Cerebellum (tissue), 4 donors: ENCODE measurements at places on chromosomes 3 and 15.
A peak's percentile ranks its signal among the peaks of the same experiment; 100 is the strongest.

DNA sequence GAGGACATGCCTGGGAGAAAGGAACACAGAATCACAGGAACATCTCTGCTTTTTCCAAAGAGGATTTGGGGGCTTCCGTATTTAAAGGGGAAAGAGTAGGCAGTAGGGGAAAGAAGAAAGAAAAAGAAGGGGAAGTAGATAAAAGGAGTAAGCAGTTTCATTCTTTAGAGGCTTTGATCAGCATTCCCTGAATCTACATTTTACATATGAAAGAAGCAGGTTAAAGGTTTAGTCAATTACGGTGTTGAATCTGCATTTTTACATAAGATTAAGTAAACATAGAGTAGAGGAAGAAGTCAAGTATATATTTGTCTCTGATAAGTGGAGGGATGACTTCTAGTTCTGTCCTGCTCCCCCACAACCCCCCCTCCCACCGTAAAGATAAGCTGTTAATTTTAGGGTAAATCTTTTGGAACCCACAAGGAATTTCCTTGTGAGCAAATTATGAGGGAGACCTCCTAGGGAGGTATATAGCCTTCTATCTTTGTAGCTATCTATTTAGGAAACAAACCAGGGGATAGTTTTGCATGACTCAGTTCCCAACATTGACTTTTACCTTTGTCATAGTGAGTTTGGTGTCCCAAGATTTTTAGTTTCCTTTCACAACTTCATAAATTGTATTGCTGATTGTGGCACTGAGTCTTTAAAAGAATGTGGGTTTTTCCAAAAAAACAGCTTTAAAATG lies 8.7 kb upstream of the P2RY12 start:
- no peak for DNase-seq

GRCh38 chr3:16286161-16286560 lies 21.1 kb downstream of the OXNAD1 start:
- no peak for DNase-seq

DNA sequence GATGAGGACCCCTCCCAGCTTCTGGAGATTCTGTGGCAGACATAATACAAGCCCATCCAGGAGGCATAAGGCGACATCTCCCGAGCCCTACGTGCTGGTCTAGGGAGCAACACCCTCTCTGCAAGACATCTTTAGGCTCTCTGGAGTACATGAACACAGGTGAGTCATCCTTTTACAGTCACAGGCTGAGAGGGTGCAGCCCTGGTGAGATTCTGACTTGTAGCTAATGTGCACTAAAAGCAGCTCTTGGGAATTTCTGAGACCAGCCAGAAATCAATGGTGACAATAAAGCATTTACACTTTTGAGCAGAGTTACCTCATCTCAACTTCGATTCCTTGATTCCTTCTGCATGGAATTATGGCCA lies 131.1 kb downstream of the XXYLT1 start:
- DNase-seq: no peak

DNA sequence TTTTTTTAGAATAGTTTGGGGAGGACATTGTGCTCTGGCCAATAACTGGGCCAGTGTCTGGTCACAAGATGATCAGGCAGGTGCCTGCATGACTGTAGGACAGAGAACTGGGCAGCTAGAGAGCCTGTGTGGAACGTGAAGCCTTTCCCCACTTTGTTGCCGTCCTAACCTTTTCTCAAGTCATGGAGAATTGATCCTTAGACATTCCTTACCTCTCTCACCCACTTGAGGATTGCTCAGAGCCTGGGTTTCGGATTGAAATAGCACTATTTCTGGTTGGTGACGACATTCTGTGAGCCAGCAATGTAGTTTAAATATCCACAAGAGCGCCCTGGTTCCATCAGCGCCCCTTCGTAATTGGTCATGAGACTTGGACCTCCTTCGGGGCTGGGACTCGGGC lies 138.4 kb downstream of the IGF1R start:
- no peak for DNase-seq

DNA sequence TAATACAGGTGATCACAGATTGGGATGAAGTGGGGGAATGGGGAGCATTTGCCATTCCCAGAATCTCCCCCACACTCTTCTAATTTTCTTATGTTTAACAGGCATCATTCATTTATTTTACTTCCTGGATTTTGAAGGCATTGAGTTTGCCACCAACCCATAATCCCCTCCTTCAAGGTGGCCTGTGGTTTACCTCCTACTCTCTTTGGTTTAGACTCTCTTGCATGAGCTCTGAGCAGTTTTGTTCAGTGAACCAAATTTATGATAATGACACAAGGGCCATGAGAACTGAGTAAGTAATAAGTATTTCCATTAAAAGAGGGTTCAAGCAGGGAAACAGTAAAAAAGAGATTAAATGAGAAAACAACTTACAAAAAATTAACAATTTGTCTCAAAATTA lies 703.1 kb upstream of the CFAP20DC start:
- DNase-seq: no peak

GRCh38 chr3:193762657-193763056 lies 169.6 kb downstream of the OPA1 start:
- no peak for DNase-seq

GRCh38 chr3:169558371-169558770 lies 105.1 kb downstream of the MECOM start:
- no peak for DNase-seq

DNA sequence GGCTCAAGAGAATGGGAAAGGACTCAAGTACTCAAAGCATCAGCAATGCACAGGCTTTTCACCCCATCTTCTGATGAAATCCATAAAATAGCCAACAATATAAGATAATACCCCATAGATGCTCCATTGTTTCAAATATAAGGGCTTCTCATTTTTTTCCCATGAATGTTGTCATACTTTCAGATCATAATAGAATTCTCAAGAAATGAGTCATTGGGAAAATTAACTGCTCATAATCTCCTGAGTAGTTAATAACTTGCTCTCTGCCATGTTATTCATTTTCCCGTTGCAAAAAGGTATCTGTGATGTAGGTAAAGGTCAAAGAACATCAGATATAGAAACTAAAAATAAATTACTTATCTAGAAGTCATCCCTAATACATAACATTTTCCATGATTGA lies 121.9 kb downstream of the NSUN3 start:
- DNase-seq: no peak

DNA sequence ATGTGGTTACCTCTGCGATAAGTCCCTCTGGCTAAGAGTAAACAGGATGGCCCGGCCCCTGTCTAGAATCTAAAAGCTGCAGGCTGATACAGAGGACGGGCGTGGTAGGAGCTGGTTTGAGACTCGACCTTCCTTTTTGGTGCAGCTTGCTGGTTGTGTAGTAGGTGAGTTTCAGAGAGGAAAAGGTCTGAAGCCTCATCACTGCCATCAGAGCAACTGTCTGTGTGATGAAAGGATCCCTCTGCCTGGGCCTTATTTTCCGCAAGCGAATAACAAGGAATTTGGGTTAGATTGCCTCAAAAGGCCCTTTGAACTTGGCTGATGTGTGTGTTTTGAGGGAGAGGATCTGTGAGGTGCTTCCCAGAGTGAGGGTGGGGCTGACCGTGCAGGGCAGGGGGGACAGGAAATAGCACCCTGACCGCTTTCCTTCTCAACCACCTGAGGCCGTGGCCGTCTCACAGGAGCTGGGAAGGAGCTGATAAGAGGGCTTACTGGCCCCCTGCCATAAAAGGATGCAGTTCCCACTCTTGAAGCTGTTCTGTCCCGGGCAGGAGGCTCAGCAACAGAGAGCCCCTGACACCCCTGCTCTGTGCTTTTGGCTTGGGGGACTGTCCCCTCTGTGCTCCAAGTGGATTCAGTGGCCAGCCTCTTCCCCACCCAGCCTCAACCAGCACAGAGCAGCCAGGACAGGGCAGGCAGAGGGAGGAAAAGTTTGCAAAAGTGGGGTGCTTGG lies 45.6 kb upstream of the TFRC start:
- no peak for DNase-seq

DNA sequence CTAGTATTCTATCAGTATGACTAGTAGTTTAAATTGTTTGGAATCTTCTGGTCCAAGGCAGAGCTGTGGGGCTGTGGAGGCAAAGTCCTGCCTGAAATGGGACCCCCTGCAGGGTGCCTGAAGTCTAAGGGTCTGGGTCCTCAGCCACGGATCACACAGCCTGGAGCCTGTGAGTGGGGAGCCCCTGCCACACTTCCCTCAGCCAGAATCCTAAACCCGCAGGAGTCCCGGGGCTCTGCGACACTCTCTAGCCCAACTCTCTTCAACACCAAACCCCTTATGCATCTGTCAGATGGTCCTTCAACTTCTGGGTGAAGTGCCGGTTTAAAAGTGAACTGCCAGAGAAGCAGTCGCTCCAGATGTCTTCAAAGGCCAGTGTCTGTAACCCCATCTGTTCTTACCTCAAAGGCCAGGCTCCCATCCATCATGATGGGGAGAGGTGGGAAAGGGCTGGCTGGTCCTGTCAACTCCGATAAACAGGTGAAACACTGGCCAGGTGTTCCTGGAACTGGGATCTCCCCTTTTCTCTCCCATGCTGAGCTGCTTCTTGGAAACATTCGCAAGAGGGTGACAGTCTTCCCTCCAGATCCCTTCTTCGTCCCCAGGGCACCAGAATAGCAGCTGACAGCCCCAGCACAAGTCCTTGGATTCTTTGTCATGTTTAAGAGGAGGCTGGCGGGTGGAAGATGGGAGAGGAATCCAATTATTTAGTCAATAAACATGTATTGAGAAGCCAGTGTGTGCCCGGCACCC lies 45.6 kb downstream of the CPN2 start:
- no peak for DNase-seq

GRCh38 chr15:60633426-60633968 lies 154.6 kb upstream of the ICE2 start:
- peak; percentile 26 for DNase-seq

GRCh38 chr3:3069723-3070122 lies 40.5 kb downstream of the IL5RA start:
- DNase-seq: no peak

DNA sequence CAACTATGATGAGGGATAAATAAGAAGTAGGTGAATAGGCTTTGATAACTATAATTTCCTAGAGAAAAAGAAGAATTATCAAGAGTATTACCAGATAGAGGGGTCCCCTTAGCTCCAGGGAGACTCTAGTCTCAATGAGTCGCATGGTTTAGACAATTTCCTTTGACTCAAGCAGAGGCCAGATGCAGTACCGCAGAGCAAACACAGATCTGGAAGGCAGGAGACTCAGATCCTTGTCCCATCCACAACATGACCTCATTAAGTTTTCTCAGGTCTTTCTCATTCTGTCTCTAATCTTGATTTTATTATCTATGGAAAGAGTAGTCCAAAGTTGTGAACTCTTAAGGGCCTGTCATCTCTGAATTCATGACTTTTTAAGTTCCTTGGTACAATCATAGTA lies 987.9 kb downstream of the NTRK3 start:
- DNase-seq: no peak

- no peak for DNase-seq
Measured at GRCh38 chr3:148958696-148959095, 32.6 kb upstream of the GYG1 start.

DNA sequence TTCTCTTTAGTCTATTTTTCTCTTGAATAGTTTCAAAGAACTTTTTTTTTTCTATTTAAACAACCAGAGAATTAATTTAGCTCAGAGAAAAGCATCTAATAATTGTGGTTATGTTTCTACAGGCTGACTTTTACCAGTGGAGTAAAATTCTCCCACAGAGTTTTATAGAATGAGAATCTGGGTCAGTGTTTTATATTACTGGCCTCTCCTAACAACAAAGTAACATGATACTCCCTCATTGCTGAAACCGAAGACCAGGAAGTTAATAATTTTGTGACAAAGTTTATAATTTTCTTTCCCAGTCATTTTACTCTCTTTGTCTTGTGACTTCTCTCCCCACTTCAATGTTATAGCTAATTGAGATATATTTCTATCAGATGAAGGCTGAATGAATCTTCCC lies 946.9 kb downstream of the EPHA3 start:
- DNase-seq: no peak

- no peak for DNase-seq
Measured at GRCh38 chr3:78988324-78988723, 779.5 kb downstream of the ROBO1 start.

DNA sequence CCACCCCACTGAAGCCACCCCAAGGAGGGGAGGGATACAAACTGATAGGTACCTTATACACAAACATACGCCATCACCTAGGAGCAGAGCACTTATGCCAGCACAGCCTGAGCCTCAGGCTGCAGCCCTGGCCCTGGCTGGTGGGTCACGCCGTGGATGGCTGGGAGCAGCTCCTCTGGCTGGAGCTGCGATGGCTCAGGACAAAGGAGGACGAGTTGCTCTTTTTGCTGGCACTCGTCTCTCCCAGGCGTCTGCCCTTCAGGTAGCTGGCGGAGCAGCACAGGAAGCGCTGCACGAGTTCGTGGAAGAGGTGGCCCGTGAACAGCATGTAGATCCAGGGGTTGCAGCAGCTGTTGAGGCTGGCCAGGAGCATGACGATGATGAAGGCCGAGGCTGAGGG lies 16.6 kb downstream of the OXTR start:
- DNase-seq: no peak

DNA sequence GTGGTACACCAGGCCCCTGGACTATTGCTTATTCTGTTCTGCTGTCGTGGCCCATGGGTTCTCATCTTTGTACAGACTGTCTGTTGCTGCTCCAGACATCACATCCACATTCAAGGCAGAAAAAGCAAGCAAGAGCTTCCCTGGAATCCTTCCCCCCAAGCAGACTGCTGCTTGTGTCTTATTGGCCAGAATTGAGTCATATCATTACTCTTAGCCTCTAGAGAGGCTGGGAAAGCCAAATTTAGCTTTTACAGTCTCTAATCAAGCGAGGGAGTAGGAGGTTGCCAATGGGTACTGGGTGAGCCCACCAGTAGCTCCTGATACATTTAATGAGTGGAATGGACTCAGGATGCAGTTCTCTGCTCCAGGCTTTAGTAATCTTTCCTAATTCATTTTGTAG lies 39.4 kb downstream of the RAB6B start:
- no peak for DNase-seq

- DNase-seq: no peak
Measured at GRCh38 chr15:33200444-33200843, 5.9 kb upstream of the FMN1 start.

- no peak for DNase-seq
Measured at GRCh38 chr3:100245136-100245535, 15.7 kb upstream of the TBC1D23 start.

DNA sequence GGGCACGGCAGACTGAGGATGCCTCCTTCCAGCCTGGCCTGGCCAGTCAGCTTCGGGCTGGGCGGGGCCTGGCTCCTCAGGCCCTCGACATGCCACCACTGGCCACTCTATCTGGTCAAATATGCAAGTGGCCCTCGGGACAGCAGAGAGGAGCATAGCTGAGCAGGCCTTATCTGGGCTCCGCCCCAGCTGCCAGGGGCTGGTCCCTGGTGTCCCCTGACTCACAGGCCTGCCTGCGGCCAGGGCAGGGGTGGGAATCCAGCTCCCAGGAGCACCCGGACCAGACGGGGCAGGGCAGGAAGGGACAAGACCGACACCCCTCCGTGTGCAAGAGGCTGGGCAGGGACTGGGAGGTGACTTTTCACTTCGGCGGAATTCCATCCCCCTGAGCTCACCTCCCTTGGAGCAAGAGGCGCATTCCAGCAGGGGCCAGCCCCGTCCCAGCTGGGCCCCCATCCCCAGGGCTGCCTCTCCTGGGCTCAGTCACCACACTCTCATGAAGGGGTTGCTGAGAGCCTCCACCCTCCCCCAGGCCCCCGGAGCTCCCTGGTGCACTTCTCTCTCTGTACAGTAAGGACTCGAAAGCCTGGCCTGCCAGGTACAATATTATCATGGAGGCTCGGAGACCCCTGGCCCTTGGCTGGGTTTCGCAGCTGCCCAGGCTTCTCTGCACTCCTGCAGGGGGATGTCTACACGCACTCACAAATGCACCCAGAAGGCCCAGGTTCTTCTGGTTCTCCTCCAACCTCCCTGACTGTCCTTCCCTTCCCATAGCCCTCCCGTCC lies 29.5 kb downstream of the WNT7A start:
- no peak for DNase-seq

GRCh38 chr3:53024315-53024714 lies 21.6 kb downstream of the SFMBT1 start:
- DNase-seq: no peak
